ENCODE measurements at places on chromosomes 5 and 9.
A peak's percentile ranks its signal among the peaks of the same experiment; 100 is the strongest.

DNA sequence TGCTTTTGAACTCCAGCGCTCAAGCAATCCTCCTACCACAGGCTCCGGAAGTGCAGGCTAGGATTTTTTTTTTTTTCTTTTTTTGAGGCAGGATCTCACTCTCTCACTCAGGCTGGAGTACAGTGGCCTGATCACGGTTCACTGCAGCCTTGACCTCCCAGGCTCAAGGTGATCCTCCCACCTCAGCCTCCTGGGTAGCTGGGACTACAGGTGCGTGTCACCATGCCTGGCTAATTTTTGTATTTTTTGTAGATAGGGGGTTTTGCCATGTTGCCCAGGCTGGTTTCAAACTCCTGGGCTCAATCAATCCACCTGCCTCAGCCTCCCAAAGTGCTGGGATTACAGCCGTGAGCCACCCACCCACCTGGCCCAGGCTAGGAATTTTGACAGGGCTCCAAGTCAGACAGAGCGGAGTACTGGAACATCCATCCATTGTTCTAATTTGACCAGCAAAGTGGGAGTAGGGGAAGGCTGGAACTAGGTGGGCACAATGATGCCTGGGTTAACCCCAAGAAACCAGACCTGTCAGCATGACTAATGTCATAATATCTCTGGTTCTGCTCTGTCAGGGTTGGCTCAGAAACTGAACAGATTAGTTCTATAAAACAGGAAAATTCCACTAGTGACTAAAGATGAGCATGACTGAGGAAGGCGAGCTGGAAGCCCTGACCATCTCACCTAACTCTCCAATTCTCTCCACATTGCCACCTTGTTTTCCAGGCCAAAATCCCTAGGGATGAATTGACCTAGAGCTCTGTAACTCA, 9.2 kb downstream of the ZBTB5 start:
- no peak overlapping the region for H3K27ac ChIP-seq
- no peak for DNase-seq

GRCh38 chr9:80509358-80509757, 937.6 kb downstream of the TLE4 start:
- no peaks in the 10 kb centered on the region for H3K27me3 ChIP-seq
- no peak for DNase-seq
- H3K27ac ChIP-seq = no peak overlapping the region
- no peak overlapping the region for H3K4me3 ChIP-seq
- no peaks in the 10 kb centered on the region for H3K4me1 ChIP-seq

GRCh38 chr5:60740322-60740721, 40.4 kb upstream of the DEPDC1B start:
- H3K36me3 ChIP-seq = peaks cover 7% of the 10 kb centered on the region
- no peak for DNase-seq

DNA sequence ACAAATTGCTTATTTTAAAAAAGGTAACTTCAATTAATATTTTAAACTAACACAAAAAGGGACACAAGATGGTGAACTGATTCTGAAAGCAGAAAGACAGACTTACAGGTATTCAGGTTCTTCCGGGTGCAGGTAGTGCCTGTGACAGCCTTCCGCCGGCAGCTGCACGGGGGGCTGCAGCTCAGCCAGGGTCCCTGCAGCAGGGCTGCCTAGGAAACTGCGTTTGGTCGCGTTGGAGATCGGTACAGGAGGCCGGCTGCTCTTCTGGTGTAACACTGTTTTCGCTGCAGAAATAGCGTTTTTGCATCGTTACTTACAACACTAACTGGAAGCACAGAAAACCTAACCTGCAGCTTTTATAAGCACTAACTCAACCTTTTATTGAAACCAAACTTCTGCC, 80.0 kb downstream of the CAMSAP1 start:
- no peak overlapping the region for H3K4me3 ChIP-seq
- DNase-seq = no peak
- H3K27me3 ChIP-seq = no peaks in the 10 kb centered on the region
- peaks cover 62% of the 10 kb centered on the region for H3K36me3 ChIP-seq
- peaks cover 4% of the 10 kb centered on the region for H3K4me1 ChIP-seq
- H3K27ac ChIP-seq = no peak overlapping the region

DNA sequence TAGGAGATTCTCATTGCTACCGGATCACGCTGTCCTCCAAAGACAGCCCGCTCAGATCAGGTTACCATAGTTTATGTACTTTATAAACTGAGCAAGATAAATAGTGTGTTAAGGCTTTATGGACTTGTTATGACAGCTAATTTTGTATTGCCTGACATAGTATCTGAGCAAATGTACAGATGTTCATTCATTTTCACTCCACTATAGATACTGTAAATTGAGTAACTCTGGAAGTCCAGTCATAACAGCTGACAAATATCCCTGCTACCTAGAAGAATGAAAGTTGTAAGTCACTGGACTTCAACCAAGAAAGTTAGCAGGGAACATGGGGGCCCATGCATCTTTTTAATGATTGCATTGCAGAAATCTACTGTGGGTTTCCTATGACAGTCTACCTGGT, 292.4 kb upstream of the ADAMTS16 start:
- H3K4me3 ChIP-seq = no peak overlapping the region
- H3K27me3 ChIP-seq = no peaks in the 10 kb centered on the region
- H3K4me1 ChIP-seq = no peaks in the 10 kb centered on the region
- H3K36me3 ChIP-seq = no peaks in the 10 kb centered on the region

- no peaks in the 10 kb centered on the region for H3K27me3 ChIP-seq
- H3K36me3 ChIP-seq = no peaks in the 10 kb centered on the region
- DNase-seq = no peak
- no peak overlapping the region for H3K27ac ChIP-seq
These were observed 789.3 kb downstream of the SEMA5A start for GRCh38 chr5:8756498-8757084.

- no peak overlapping the region for H3K4me3 ChIP-seq
- H3K27ac ChIP-seq = no peak overlapping the region
- H3K36me3 ChIP-seq = no peaks in the 10 kb centered on the region
- no peaks in the 10 kb centered on the region for H3K4me1 ChIP-seq
These were observed 463.9 kb downstream of the ANXA1 start for GRCh38 chr9:73615557-73615956.

GRCh38 chr9:103839197-103839596, 254.9 kb upstream of the SMC2 start:
- no peak for DNase-seq
- no peak overlapping the region for H3K4me3 ChIP-seq
- no peaks in the 10 kb centered on the region for H3K27me3 ChIP-seq
- no peaks in the 10 kb centered on the region for H3K4me1 ChIP-seq
- H3K36me3 ChIP-seq = no peaks in the 10 kb centered on the region

DNA sequence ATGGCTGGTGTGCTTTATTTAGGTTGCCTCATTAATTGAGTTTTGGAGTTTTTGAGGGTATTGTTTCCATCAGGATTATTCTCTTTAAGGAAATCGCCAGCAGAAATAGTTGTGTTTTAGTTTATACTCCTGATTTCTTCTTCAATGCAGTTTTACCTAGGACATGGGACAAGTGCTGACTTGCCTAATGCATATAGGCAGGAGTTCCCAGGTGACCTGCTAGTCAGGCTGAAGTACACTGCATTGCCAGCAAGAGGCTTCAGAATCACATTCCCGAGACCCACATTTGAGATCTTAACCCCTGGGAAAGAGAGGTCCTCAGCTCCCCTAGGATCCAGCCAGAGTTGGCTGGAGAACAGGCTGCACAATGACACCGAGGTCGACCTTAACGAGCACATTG, 1.5 kb upstream of the OR1N2 start:
- no peaks in the 10 kb centered on the region for H3K36me3 ChIP-seq
- no peak overlapping the region for H3K27ac ChIP-seq
- DNase-seq = no peak
- no peaks in the 10 kb centered on the region for H3K4me1 ChIP-seq
- H3K4me3 ChIP-seq = no peak overlapping the region

- no peaks in the 10 kb centered on the region for H3K36me3 ChIP-seq
- H3K27ac ChIP-seq = no peak overlapping the region
- no peak overlapping the region for H3K4me3 ChIP-seq
These were observed 267.8 kb downstream of the MAT2B start for GRCh38 chr5:163773226-163773625.

DNA sequence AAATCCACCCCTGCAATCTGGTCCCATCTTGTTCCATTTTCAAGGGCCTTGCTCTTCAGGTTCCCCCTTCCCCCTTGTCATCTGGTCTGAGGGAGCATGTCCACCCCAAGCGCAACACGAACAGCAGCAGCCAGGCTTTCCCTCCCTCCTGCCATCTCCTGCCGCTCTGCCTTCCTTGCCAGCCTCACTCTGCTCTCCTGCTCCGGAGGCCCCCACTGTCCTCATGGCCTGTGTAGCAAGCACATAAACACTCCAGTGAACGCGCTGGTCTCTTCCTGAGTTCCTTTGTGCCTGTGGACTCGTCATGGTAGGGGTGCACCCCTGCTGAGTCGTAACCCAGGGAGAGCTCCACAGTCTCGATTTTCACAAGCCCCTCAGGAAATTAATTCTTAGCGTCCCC, 29.9 kb downstream of the TENT4A start:
- H3K4me1 ChIP-seq = peaks cover 34% of the 10 kb centered on the region
- H3K4me3 ChIP-seq = no peak overlapping the region
- no peaks in the 10 kb centered on the region for H3K27me3 ChIP-seq
- DNase-seq = no peak
- peak overlapping the region; percentile 42 for H3K27ac ChIP-seq

- H3K4me3 ChIP-seq = no peak overlapping the region
- H3K36me3 ChIP-seq = peaks cover 44% of the 10 kb centered on the region
- no peaks in the 10 kb centered on the region for H3K27me3 ChIP-seq
- peaks cover 20% of the 10 kb centered on the region for H3K4me1 ChIP-seq
- DNase-seq = no peak
These were observed 46.2 kb downstream of the RNF145 start for GRCh38 chr5:159163027-159163700.

GRCh38 chr5:79746642-79747569, 57.3 kb downstream of the CMYA5 start:
- no peak overlapping the region for H3K27ac ChIP-seq
- no peak overlapping the region for H3K4me3 ChIP-seq
- H3K4me1 ChIP-seq = peaks cover 2% of the 10 kb centered on the region
- DNase-seq = no peak

DNA sequence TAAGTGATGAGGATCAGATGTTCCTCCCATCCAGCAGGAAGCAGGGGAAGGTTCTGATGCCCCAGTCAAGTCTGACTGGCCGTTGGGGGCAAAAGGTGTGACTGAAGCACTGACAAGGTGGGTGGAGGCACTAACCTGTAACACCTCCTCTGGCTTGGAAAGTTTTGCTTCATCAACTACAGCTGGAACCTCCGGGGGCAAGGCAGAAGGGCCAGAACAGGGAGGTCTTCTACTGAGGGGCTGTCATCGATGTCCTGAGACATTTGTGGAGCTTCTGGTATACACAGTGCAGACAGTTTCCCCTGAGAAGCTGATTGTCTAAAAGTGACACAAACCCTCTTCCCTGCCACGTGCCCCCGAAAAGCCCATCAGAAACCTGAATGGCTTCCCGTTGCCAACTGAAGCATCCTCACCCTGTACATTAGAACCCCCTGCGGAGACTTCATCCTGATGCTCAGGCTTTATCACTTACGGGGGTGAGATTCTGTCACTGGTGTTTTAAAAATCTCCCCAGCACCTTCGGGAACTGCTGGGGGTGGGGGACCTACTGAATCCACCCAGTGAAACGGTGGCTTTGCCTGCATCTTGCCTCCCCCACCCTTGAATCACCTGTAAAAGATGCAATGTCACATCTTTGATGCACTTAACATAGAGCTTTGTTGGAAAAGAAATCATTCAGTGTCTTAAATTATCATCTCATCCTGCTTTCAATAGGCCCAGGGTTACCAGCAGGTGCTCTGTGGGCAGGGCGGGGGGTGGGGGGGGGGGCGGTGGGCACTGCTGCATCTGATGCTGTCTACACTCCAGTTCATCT, 24.6 kb downstream of the TRAF1 start:
- H3K4me1 ChIP-seq = peaks cover 92% of the 10 kb centered on the region
- no peak overlapping the region for H3K4me3 ChIP-seq
- H3K27me3 ChIP-seq = no peaks in the 10 kb centered on the region
- DNase-seq = no peak

DNA sequence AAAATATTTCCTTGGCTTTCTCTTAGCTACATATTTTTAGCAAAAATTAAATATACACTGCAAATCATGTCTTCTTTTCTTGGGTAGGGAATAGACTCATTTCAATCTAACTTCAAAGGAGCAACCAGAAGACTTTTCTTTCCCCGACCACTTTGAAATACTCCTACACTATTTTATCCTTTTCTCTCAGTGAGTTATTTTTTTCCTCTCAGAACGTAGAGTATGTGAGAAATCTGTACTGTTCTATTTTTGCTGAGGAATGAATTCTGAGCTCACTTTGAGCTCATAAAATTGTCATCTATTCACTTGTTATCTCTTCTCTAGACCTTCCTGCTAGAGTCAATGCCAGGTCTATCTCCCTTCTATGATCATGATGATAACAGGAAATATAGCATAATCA, 22.2 kb upstream of the DAPK1 start:
- no peak for DNase-seq
- H3K27ac ChIP-seq = no peak overlapping the region
- no peaks in the 10 kb centered on the region for H3K27me3 ChIP-seq
- H3K4me3 ChIP-seq = no peak overlapping the region
- H3K4me1 ChIP-seq = peaks cover 13% of the 10 kb centered on the region

DNA sequence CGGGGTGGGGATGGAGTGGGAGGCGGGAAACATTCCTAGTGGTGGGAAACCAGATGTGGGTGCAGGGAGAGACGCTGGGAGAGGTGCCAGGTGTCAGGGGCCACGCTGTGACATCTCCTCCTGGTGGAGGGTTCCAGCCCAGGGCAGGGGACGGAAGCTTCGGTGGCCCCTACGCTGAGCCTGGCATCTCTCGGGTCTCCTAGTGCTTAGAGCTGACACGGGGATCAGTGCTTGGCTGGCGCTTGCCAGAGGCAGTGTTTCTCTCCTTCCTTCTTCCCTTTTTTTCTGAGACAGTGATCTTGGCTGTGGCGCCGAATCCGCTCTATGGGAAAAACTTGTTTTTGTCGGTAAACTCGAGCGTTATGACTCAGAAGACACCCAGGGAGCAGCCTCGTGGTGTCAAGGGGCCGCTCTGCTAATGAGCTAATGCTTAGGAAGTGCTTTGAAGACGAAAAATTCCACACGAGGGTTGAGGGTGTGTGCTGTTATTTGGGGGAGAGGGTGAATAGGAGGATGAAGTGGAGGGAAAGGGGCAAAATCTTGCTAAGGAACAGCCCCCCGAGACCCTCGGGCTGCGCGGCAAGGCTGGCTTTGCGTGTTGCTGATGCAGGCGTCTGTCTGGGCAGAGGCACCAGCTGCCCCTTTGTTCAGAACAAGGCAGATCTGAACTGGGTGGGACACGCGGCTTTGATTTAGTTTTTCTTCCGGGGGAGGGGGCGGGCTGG, 20.4 kb upstream of the IER5L start:
- peaks cover 1% of the 10 kb centered on the region for H3K4me1 ChIP-seq
- DNase-seq = no peak
- no peak overlapping the region for H3K4me3 ChIP-seq
- peaks cover 53% of the 10 kb centered on the region for H3K27me3 ChIP-seq

- peaks cover 57% of the 10 kb centered on the region for H3K4me1 ChIP-seq
- no peaks in the 10 kb centered on the region for H3K36me3 ChIP-seq
- no peak for DNase-seq
- H3K27ac ChIP-seq = peak overlapping the region; percentile 96
- peak overlapping the region; percentile 95 for H3K4me3 ChIP-seq
- H3K27me3 ChIP-seq = no peaks in the 10 kb centered on the region
These were observed 464 bp downstream of the CEMIP2 start for GRCh38 chr9:71767776-71768321.

- no peak for DNase-seq
- H3K27ac ChIP-seq = no peak overlapping the region
- H3K4me3 ChIP-seq = no peak overlapping the region
These were observed 370.0 kb downstream of the PSAT1 start for GRCh38 chr9:78666818-78667414.

GRCh38 chr9:32551276-32552051, 663 bp upstream of the SMIM27 start:
- peak overlapping the region; percentile 88 for H3K4me3 ChIP-seq
- H3K4me1 ChIP-seq = peaks cover 15% of the 10 kb centered on the region
- no peaks in the 10 kb centered on the region for H3K27me3 ChIP-seq
- peak overlapping the region; percentile 97 for H3K27ac ChIP-seq
